ENCODE measurements at places on chromosomes 12 and 14.
A peak's percentile ranks its signal among the peaks of the same experiment; 100 is the strongest.

DNA sequence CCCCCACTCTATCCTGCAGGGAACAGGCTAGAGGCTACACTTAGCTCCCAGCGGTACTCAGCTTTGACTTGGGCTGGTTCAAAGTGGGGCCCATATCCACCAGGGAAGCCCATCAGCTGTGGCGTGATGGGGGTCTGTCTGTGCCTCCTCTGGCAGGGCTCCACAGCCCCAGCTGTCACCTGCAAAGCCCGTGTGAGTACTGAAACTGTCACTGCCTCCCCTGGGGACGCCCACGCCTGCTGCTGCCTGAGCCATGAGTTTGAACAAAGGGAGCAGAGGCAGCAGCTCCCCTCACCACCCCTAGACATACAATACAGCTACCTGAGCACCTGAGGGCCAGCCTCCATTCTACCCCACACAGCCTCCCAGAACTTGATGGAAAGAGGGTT is 5.0 kb downstream of the REM2 start:
- no peak for DNase-seq

GRCh38 chr14:50610465-50610864 is 50.5 kb downstream of the ATL1 start:
- DNase-seq, result no peak

GRCh38 chr14:68167383-68168087 is 348.0 kb downstream of the RAD51B start:
- no peak for DNase-seq

- peak; percentile 29 for DNase-seq
These were observed 58.6 kb downstream of the TBX3 start for GRCh38 chr12:114625294-114625851.

- DNase-seq, result no peak
These were observed 17.8 kb upstream of the RBM19 start for GRCh38 chr12:113983777-113984448.

DNA sequence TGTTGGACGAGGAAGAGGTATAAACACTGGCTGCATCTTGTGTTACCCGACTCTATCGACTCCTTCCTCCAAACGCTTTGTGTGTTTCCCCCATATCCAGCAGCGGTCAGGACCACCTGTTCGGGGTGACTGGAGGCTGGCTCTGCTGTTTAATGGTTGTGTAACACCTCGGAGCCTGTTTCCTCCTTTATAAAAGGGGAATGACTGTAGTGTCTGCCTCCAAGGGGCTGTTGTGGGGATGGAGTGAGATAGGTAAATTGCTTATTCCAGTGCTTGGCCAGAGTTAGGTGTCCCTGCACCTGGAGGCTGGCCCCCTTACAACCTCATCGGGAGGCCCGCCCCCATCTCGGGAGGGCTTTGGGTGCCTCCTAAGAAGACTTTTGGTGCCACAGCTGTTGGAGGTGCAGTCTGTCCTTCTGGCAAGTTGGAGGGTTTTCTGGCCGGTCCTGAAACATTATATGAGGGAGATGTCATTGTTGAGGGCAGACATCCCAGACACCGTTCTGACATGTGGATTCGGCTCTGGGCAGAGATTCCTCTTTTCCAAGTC is 1.1 kb downstream of the MLXIP start:
- no peak for DNase-seq

GRCh38 chr14:100149851-100150611 is 9.4 kb downstream of the DEGS2 start:
- no peak for DNase-seq

- DNase-seq, result no peak
These were observed 31.3 kb upstream of the BCAT1 start for GRCh38 chr12:24979976-24980730.

- DNase-seq, result no peak
These were observed 8.1 kb downstream of the ATP6V0A2 start for GRCh38 chr12:123720141-123720814.

GRCh38 chr12:28699029-28699428 is 450.0 kb upstream of the FAR2 start:
- DNase-seq, result no peak

All from brain pericyte (primary cell).